ENCODE measurements at places on chromosomes 3 and 15.

DNA sequence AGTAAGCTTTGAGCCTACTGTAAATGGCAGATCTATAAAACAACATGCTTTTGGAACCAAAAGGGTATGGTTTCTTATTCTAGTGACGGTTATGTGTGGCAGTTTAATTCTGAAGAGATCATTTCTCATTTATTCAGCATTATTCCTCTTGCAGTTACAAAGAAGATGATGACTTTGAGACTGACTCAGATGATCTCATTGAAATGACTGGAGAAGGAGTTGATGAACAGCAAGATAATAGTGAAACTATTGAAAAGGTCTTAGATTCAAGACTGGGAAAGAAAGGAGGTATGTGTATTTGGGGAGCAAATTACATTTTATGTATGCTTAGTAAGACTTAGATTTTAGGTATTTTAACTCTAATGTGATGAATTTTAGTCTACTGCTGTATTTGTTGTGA, 41.5 kb downstream of the CHD2 start:
- DNase-seq, result no peak
- H3K4me3 ChIP-seq, result no peak overlapping the region
- H3K36me3 ChIP-seq, result peaks cover 29% of the 10 kb centered on the region

DNA sequence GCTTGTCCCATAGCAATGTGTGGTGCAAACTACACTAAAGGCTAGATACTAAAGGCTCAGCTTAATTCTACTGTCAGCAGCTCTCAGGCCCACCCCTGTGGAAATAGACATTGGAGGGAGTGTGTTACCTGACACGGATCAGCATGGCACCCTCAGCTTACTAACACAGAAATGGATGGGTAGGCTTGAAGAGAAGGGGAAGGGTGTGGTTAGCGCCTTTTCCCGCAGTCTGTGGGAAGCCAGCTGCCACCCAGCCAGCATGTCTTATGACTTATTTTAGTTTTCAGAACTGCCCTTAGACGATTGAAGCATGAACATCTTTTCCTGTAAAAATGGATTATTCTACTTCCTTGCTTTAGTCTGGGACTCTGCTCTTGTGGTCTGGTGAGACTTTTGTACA, 25.8 kb upstream of the ADPGK start:
- H3K27me3 ChIP-seq, result no peaks in the 10 kb centered on the region
- no peak overlapping the region for H3K27ac ChIP-seq
- no peak for DNase-seq
- no peak overlapping the region for H3K4me3 ChIP-seq
- H3K4me1 ChIP-seq, result no peaks in the 10 kb centered on the region
- H3K36me3 ChIP-seq, result no peaks in the 10 kb centered on the region

GRCh38 chr15:101258238-101259144, 6.6 kb upstream of the CHSY1 start:
- peak; percentile 86 for DNase-seq
- no peaks in the 10 kb centered on the region for H3K27me3 ChIP-seq

DNA sequence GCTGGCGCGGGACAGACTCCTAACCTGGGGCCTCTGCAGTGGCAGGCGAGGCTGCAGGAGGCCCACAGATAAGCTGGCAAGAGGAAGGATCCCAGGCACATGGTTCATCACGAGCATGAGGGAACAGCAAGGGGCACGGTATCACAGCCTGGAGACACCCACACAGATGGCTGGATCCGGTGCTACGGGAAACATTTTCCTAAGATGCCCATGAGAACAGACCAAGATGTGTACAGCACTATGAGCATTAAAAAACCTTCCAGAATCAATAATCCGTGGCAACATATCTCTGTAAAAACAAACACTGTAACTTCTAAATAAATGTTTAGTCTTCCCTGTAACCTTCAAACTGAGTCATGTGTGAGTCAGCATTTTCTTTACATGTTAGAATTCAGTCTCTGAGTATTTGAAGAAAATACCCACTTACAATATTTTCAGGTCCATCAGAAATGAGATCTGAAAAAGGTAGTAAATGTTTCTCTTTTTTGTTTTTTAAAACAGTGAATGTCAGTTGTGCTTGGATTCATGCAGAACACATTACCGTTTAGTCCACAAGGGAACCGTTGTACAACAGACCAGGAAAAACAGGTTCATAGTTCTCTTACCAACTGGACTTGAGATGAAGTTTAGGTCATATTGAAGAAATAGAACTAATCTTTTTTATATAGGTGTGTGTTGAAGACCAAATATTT, 75.9 kb downstream of the BOC start:
- H3K4me1 ChIP-seq, result no peaks in the 10 kb centered on the region
- no peak overlapping the region for H3K4me3 ChIP-seq
- H3K27ac ChIP-seq, result peak overlapping the region; percentile 6
- H3K36me3 ChIP-seq, result peaks cover 48% of the 10 kb centered on the region

DNA sequence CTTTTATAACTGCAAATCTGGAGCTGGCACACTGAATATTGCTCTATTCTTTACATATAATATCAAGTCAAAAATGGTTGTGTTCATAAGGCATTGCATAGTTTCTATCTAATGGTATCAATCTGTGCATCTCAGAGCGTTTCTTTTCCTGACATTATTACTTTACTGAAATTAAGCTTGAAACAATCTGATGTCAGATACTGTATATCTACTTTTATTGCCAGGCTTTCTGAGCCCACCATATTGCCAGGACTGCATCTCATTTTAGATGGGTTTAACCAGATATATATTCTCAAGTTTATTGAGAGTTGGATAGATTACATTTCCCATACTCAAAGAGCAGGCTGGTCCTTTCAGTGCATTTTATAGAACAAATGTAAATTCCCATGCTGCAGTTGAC, 122.7 kb upstream of the MEIS2 start:
- H3K36me3 ChIP-seq, result no peaks in the 10 kb centered on the region
- no peak overlapping the region for H3K4me3 ChIP-seq
- no peaks in the 10 kb centered on the region for H3K4me1 ChIP-seq
- no peak for DNase-seq

DNA sequence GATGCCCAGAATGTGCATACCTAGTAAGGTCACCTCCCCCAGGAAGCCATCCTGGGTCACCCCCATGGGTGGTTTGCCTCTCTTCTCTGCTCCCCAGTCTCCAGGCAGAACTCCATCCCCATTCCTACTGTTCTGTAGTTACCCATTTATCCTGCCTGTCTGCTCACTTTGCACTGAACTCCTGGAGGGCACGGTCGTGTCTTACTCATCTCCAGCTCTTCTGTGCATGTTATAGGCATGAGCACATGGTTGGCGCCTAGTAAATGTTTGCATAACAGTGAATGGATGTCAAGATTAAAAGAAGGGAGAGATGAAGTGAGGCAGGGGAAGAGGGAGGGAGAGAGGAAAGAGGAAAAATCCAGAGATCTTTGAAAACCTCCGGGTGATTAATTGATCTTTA, 208.4 kb upstream of the TRIM42 start:
- DNase-seq, result no peak
- no peaks in the 10 kb centered on the region for H3K4me1 ChIP-seq
- H3K4me3 ChIP-seq, result peak overlapping the region; percentile 36
- no peaks in the 10 kb centered on the region for H3K27me3 ChIP-seq
- no peak overlapping the region for H3K27ac ChIP-seq

- peaks cover 1% of the 10 kb centered on the region for H3K4me1 ChIP-seq
- H3K27ac ChIP-seq, result no peak overlapping the region
- no peaks in the 10 kb centered on the region for H3K36me3 ChIP-seq
These were observed 74.7 kb upstream of the COL6A6 start for GRCh38 chr3:130442284-130442683.

GRCh38 chr15:60418096-60418495, 20.3 kb upstream of the ANXA2 start:
- no peak for DNase-seq
- H3K27me3 ChIP-seq, result no peaks in the 10 kb centered on the region
- H3K4me3 ChIP-seq, result no peak overlapping the region
- peaks cover 3% of the 10 kb centered on the region for H3K36me3 ChIP-seq
- H3K4me1 ChIP-seq, result no peaks in the 10 kb centered on the region
- H3K27ac ChIP-seq, result no peak overlapping the region

- H3K36me3 ChIP-seq, result no peaks in the 10 kb centered on the region
- H3K27me3 ChIP-seq, result no peaks in the 10 kb centered on the region
- H3K4me1 ChIP-seq, result no peaks in the 10 kb centered on the region
- peak; percentile 68 for DNase-seq
- no peak overlapping the region for H3K27ac ChIP-seq
- no peak overlapping the region for H3K4me3 ChIP-seq
These were observed 880.8 kb downstream of the ROBO1 start for GRCh38 chr3:78887029-78887428.

DNA sequence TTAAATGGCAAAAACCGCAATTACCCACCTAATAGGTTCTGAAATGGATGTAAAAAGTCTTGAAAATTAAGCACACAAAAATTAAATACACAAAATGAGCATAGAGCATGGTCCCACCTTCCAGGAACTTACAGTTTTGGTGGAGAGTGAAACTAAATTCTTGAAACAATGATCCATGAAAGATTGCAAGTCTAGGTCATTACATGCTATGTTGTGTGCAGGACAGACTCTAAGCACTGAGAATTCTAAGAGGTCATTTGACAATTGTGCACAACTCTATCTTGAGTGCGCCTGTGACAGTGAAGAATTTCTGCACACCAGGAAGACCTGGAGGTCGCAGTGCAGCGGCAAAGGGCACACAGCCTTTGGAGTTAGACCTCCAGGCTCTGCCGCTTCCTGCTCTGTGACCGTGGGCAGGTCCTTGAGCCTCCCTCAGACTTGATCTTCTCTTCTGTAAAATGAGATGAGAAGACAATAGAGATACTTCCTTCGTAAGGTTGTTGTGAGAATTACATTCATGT, 153.3 kb upstream of the TPM1 start:
- H3K4me1 ChIP-seq, result peaks cover 25% of the 10 kb centered on the region
- H3K27me3 ChIP-seq, result no peaks in the 10 kb centered on the region
- H3K36me3 ChIP-seq, result no peaks in the 10 kb centered on the region
- no peak overlapping the region for H3K4me3 ChIP-seq

DNA sequence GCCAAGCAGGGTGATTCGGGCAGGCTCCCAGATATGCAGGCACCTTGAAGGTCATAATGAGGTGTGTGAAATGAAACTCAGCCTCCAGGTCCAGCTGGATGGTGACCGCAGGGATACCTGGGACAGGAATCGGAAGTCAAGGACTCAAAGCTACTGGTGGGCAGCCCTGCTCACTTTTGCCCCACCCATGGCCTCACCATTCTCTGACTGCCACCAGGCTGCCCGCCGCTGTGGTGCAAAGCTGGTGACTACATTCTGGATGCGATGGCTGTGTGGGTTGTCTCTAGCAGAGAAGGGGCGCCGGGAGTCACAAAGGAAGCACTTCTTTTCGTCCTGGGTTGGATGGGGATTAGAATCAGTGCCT, 795 bp downstream of the LAMB2 start:
- DNase-seq, result no peak
- H3K36me3 ChIP-seq, result peaks cover 31% of the 10 kb centered on the region
- peaks cover 10% of the 10 kb centered on the region for H3K4me1 ChIP-seq
- H3K27ac ChIP-seq, result peak overlapping the region; percentile 92
- H3K27me3 ChIP-seq, result no peaks in the 10 kb centered on the region

Measured in trophoblast cell (in vitro differentiated cells and primary cell).